ENCODE measurements at places on chromosomes 13 and 19.

- no peak for DNase-seq
These were observed 77.5 kb upstream of the CACNA1A start for GRCh38 chr19:13583753-13584152.

- DNase-seq = no peak
These were observed 103.5 kb upstream of the TSC22D1 start for GRCh38 chr13:44679597-44679996.

- no peak for DNase-seq
These were observed 41.7 kb downstream of the MIPEP start for GRCh38 chr13:23847497-23847896.

- no peak for DNase-seq
These were observed 6.6 kb downstream of the PEPD start for GRCh38 chr19:33514885-33515551.

DNA sequence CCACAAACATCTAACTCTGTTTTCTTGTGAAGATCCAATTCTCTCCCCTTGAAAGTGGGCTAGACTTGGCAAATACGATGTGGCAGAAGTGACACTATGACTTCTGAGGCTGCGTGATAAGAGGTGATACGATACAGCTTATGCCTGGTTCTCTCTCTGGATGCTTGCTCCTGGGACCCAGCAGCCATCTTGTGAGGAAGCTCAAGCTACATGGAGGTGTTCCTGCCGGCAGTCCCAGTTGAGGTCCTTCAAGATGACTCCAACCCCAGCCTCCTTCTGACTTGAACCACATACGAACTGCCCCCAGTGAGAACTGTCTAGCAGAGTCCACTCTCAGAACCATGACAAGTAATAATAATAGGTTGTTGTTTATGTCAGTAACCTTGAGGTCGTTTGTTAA is 10.7 kb upstream of the FEM1A start:
- DNase-seq = no peak

DNA sequence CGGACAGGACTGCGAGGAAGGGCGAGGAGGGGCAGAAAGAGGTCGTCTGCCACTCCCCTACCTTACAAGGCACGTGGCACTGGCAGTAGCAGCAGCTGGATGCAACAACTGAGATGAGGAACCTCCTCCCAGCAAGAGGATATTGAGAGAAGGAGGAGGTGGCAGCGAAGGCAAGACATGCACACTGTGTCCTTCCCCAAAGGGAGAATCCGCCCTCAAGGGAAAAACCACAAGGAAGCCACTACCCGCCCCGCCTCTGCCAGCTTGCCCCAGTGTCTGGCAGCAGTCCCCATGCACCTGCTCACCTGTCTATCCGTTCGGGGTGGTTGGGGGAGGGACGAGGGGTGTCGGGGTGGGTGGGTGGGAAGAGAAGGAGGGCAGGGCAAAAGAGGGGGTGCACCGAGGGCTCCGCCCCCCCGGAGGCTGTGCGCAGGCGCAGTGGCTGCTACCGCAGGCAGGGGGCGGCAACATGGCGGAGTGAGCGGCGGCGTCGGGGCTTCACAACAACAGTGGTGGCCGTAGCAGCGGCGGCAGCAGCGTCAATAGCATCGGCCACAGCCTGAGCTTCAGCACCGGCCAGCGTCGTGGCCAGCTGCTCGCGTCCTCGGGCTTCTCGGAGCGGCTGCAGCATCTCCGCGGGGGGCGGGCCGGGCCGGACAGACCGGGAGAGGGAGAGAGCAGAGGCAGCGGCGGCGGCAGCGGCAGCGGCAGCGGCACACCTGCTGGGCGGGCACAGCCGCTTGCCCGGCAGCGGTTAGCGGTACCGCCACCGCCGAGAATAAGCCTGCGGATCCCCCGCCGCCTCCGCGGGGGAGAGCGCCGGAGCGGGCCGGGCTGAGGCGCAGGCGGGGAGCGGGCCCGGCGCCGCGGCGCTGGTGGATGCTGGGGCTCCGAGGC is at the start of gene NBEA:
TSS of gene NBEA (plus strand) at position 436 of the 897 bp plus-strand sequence. CDS start 551 bp downstream, outside the sequence.
- peak; percentile 84 for DNase-seq
